Cardiac muscle cell (in vitro differentiated cells and primary cell): ENCODE measurements at places on chromosomes 12 and 14. TPM values are rescaled to one million over a fixed set of nuclear protein-coding genes. Genes with fewer than 3 reads are reported as not detected.

- H3K27ac ChIP-seq = no peak overlapping the region
- H3K4me3 ChIP-seq = peak overlapping the region; percentile 70
- H3K36me3 ChIP-seq = peaks cover 15% of the 10 kb centered on the region
These were observed 2.0 kb downstream of the EMC9 start for GRCh38 chr14:24139272-24139934.

DNA sequence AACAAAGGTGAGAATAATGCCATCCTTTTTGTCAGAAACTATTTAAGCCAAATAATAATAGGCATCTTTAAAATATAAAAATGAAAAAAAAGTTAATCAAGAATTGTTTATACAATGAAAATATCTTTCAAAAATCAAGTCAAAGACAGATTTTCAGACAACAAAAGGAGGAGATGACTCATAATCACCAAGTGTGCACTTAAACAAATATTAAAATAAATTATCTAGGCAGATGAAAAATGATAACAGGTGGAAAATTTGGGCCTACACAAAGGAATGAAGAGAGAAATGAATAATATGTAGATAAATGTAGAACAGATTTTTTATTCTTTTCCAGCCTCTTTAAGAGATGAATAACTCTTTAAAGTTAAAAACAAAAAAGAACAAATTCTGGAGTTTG lies 250.0 kb upstream of the PLEKHG7 start:
- no peaks in the 10 kb centered on the region for H3K36me3 ChIP-seq
- no peaks in the 10 kb centered on the region for H3K27me3 ChIP-seq
- no peak for DNase-seq
- no peak overlapping the region for H3K4me3 ChIP-seq
- no peaks in the 10 kb centered on the region for H3K4me1 ChIP-seq

- no peak overlapping the region for H3K4me3 ChIP-seq
- no peak overlapping the region for H3K27ac ChIP-seq
- H3K4me1 ChIP-seq = no peaks in the 10 kb centered on the region
- DNase-seq = no peak
These were observed 9.5 kb downstream of the FANCM start for GRCh38 chr14:45145214-45145613.

DNA sequence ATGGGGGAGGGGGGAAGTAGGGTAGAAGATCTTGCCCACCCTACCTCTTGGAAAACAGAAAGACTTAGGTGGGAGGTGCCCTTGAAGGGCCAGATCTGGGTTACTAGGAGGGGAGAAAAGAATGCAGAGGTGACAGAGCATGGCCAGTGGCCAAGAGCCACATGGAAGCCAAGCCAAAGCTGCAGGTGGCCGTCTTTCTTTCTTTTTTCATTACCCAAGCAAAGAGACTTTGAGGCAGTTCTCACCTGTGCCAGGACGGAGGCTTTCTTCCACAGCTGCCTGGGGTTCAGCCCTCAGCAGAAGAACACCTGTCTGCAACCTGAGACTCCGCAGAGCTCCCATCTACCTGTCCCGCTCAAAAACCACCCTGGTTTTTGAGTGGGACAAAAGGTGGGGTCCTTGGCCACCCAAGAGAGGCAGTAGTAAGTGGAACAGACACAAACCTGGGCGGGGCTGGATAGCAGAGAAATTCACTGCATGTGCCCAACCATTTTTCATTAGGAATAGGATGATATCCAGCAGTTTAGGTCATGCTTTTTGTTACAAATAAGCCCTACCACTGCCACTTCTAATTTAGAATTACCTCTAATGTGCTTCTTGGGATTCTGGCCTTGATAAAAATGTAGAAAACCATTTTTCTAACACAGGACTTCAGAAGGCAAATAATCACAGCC lies 116.5 kb downstream of the DYRK2 start:
- H3K4me3 ChIP-seq = no peak overlapping the region
- no peak for DNase-seq
- H3K27ac ChIP-seq = no peak overlapping the region
- H3K27me3 ChIP-seq = no peaks in the 10 kb centered on the region
- H3K36me3 ChIP-seq = no peaks in the 10 kb centered on the region

DNA sequence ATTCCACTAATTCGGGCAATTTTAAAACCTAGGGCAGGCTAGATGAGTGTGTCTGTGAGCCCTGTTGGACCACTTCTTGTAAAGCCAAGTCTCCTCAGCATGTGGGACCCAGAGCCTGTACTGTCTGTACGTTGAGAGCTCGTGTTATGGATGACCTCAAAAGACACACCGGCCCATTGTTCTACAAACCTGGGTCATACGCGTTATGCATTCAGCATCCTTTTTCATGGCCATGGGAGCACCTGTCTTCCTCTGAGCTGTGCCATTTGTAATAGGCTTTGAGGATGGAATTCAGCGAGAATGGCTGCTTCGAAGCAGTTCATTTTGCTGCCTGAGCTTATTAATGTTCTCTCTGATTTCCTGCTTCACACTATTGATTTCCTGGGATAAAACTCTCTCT lies 15.0 kb downstream of the WSCD2 start:
- H3K27ac ChIP-seq = no peak overlapping the region
- H3K36me3 ChIP-seq = no peaks in the 10 kb centered on the region
- no peaks in the 10 kb centered on the region for H3K4me1 ChIP-seq
- no peaks in the 10 kb centered on the region for H3K27me3 ChIP-seq
- DNase-seq = no peak
- no peak overlapping the region for H3K4me3 ChIP-seq

GRCh38 chr12:130832561-130833209 lies 6.4 kb downstream of the STX2 start:
- H3K4me3 ChIP-seq = no peak overlapping the region
- no peaks in the 10 kb centered on the region for H3K36me3 ChIP-seq
- H3K27me3 ChIP-seq = no peaks in the 10 kb centered on the region
- no peaks in the 10 kb centered on the region for H3K4me1 ChIP-seq

GRCh38 chr14:90079576-90079975 lies 17.8 kb downstream of the KCNK13 start:
- H3K36me3 ChIP-seq = no peaks in the 10 kb centered on the region
- DNase-seq = peak; percentile 38
- H3K27me3 ChIP-seq = no peaks in the 10 kb centered on the region
- no peak overlapping the region for H3K27ac ChIP-seq
- H3K4me1 ChIP-seq = peaks cover 5% of the 10 kb centered on the region
- no peak overlapping the region for H3K4me3 ChIP-seq

- no peaks in the 10 kb centered on the region for H3K27me3 ChIP-seq
- DNase-seq = no peak
- no peaks in the 10 kb centered on the region for H3K36me3 ChIP-seq
- no peaks in the 10 kb centered on the region for H3K4me1 ChIP-seq
- no peak overlapping the region for H3K27ac ChIP-seq
These were observed 34.2 kb downstream of the ABCC9 start for GRCh38 chr12:21906919-21907493.

The AMDHD1 gene
- 0.15 and 0.25 TPM in 2 replicates for total RNA-seq
